Stimulated activated CD8-positive, alpha-beta memory T cell treated with anti-CD3 and anti-CD28 coated beads, Interleukin-4, amount 100 ng/mL, for 4 hours (primary cell): ENCODE measurements at places on chromosomes 13 and 19.

DNA sequence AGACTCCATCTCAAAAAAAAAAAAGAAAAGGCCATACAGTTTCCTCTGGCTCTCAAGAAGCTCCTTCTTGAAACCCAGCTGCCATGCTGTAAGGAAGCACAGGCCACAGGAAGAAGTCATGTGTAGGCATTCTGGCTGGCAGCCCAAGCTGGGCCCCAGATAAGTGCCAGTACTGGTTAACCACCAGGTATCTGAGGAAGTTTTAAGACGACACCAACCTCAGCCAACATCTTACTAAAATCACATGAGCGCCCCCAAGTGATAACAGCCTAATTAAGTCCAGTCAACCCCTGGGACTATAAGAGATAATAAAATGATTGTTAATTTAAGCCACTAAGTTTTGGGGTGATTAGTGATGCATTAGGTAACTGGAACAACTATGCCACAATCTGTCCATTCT, 27.4 kb upstream of the AKT2 start:
- no peak for DNase-seq

- no peak for DNase-seq
These were observed 141.2 kb downstream of the TEX29 start for GRCh38 chr13:111461445-111462149.

DNA sequence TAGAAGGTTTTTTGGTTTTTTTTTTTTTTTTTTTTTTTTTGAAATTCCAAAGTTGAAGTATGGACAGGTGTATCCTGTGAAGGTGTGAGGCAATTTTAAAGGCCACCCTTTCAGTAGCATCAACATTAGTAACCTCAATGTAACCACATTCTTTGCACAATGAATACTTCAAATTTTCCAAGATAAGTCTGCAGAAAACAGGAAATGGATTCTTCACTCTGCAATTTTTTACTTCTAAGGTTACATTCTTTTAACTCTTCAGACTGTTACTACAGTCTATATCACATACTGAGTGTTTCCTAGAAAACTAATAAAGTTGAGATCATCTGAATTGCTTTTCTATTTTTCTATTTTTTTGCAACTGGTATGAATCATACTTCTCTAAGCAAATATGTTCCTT, 569.0 kb upstream of the GPC6 start:
- DNase-seq: no peak

DNA sequence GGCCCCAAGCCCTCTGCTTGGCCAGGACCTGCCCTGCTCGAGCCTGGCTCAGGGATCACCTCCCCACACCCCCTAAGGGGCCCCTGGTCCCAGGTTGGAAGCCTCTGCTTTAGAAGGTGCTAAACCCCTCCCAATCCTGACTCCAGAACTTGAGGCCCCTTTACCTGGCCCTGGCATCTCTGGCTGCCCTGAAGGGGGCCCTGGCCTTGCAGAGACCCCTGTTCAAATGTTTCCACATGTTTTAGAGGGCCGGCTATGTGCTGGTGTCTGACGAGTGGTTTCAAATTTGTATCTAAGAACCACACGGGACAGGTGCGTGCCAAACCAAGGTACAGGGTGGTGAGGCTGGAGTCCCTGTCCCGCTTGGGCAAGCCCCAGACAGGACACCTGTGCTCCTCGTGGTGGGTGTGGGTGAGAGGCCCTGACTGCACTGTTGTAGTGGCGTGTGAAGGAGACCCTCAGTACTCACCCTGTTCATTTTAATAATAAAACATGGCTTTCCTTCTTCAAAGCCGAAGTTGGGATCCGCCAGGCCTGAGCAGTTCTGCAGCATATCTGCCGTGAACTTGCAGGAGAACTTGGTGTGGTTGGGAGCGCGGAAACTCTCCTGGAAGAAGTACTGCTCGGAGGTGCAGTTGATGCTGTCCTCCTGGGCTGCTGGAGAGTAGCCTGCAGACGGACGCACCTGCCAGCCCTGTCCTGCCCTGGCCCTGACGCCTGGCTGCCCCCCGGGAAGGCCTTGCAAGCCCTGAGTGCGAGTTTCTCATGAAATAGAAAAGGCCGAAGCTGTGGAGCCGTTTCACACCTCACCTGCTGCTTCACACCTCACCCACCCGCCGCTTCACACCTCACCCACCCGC, 5.4 kb downstream of the ATP4B start:
- no peak for DNase-seq

GRCh38 chr13:72221276-72221962, 354.4 kb upstream of the DACH1 start:
- DNase-seq: no peak

GRCh38 chr13:111658145-111659100, 338.0 kb downstream of the TEX29 start:
- DNase-seq: no peak

DNA sequence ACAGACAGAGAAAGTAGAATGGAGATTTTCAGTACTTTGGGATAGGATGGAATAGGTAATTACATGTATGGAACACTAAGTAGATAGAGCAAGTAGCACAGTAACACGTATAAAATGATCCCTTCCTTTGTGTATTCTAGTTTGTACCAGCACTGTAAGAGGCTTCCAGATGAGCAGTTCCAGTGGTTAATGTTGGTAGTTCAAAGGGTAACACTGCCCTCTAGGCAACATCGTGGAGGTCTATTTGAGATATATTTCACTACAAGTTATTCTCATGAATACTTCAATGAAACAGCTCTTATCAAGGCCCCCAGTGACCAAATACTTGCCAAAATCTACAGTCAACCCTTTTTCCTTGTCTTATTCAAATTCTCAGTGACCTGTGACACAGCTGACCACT, 13.5 kb upstream of the ZNF563 start:
- DNase-seq: no peak

DNA sequence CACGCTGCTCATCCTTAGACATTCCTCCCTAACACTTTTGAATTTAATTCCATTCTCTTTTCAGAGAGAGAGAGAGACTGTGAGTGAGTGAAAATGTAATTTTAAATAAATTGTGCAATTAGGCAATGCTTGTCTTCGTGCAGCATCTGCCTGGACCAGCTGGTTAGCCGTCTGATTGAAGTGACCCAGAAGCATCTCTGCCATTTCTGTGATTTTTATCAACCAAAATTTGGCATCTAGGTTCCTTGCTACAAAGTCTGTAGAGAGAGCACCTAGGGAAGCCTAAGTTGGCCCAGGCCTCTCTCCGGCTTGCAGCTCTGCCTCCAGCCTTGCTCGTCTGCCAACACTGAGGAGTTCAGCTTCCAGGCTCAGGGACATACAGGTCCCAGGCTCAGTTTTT, 138.6 kb upstream of the GPR12 start:
- DNase-seq: no peak

DNA sequence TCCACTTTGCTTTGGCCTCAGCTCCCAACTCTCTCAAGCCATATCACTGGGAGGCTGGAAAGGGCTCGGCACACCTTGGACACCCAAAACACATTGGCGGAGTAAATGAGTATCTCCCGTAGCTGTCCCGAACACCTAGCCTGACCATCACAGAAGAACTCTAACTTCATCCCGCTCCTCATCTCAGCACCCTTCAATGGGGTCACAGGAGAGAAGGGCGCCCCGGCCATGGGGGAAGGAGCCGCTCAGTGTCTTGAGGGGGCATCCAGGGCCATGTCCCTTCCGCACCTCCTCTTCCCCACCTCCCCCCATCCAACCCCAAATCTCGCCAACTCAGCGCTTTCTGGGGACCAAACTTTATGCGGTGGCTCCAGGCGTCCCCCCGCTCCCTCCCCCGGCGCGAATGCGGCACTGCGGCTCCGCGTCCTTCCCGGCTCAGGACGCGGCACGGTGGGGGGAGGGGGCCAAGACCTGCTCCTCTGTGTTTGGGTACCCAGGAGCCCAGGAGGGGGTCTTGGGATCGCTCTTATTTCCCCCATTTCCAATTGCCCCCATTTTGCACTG, 3.0 kb downstream of the KCNC3 start:
- DNase-seq: no peak

DNA sequence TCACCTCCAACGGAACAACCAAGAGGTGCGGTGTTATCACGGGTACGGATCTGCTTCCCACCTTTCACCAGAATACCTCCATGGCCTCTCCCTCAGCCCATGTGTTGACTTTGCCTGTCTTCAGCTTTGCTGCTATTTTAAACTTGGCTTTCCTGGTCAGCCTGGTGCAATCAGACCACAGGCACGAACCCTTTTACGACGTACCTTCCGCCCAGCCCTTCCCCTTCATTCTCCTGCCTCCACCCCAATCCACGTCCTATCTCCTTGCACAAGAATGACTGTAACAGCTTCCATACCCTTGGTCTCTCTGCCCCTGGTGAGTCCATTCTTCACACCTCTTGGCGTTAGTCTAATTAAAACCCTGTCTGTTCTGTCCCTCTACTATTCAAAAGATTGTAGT, 431.7 kb downstream of the EFNB2 start:
- DNase-seq: no peak

- no peak for DNase-seq
These were observed 146.2 kb upstream of the FNDC3A start for GRCh38 chr13:48829536-48829935.

DNA sequence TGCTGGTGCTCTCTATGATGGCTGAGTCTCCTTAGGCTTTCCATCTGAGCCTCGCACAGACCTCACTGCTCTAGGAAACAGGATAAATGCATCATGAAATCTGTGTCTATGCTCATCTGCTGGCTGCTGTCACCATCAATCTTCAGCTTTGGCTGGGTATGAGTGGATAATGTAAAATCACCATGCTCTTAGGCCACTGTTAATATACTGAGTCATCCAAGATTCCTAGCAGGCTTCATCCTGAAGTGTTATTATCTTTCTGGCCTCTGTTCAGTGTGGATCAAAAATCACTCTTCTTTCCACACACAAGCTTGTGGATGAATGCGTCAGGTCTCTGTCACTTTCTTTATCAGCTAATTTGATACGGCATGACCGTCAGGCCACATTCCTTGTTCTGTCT, 317.4 kb downstream of the NALCN start:
- DNase-seq: no peak

DNA sequence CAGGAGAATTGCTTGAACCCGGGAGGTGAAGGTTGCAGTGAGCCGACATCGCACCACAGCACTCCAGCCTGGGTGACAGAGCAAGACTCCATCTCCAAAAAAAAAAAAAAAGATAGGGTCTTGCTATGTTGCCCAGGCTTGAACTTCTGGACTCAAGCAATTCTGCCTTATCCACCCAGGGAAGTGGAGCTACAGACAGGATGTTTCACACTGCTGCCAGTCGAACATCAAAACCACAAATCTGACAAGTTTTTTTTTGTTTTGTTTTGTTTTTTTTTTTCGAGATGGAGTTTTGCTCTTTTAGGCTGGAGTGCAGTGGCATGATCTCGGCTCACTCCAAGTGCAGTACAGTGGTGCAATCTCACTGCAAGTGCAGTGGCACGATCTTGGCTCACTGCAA, 10.8 kb downstream of the XPO4 start:
- no peak for DNase-seq

DNA sequence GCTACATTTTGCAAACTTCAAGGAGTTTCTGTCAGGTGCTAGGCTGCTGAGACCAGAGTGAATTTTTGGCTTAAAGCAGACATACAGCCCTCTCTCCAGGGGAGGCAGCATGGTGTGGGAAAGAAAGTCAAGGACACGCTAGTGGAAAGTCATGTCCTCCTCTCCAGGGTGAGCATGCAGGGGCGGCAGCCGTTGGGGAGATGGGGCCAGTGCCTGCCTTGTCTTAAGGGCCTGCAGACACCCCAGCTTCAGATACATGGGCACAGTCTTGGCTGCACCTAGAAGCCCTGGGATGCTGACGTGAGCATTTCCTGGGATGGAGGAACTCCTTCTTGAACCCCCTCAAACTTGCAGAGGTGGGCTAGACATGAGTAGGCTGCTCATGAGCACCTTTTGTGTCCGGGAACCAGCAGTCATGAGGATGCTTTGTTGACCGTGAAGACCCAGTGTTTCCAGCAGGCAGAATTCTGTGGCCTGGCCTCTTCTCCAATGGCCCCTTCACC, 43.3 kb upstream of the PEPD start:
- no peak for DNase-seq

GRCh38 chr19:9793071-9793591, 24.6 kb upstream of the ZNF846 start:
- DNase-seq: peak; percentile 41
